ENCODE measurements at places on chromosomes 7 and 10.

DNA sequence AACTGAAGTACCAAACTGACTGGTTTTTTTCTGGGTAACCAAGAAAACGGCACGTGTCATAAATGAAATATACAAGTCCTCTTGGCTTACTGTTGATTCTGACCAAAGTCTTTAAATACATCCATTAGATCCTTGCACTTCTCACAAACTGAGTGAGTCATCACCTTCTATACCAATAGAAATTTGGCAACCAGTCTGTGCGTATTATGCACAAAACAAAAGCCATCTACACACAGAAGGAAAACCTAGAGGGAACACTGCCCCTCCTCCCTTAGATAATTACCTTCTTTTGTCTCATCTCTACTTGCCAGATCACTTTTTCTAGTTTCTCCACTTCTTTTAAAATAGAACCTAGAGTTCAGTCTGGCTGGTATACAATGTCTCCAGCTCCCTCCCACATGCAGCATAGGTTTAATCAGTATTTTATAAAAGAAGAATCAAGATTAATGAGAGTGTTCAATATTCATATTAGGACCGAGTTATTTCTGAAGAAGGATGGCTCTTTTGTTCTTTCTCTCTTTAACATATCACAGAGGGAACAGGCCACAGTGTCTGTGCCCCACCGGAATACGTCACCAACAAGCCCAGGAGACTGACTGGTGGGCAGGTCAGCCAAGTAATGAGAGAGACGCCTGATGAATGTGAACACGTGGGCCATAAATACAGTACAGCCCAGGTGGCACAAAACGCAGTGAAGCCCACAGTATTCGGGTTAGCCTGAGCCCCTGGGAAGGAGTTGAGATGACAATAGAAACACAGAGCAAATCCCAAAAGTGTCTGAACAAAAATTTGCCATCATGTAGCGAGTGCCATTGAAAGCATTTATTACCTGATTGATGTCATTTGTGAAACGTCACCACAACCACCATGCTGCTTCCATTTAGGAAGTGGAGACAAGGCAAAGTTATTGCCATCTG is 91.3 kb downstream of the KIAA1549 start:
- peak; percentile 75 for DNase-seq

- no peak for DNase-seq
These were observed 101.8 kb upstream of the TCF7L2 start for GRCh38 chr10:112848228-112848627.

- DNase-seq = no peak
These were observed 430.2 kb downstream of the EXOC4 start for GRCh38 chr7:133683182-133683454.

DNA sequence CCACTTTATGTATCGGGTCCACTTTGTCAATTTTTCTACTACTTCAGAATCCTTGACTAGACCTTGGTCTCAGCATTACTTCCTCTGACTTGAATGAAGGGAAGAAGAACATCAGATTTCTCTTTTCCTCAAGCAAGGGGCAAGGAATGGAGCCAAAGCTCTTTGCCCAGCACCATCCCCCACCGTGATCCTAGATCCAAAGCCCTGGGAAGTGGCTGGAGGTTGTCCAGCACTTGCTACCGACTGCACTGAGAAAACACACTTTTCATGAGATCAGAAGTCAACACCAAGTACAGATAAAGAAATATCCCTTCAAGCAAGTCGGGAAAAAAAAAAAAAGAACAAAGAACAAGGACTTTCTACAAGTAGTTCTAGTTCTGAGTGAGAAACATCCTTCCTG is 102.1 kb upstream of the DDC start:
- no peak for DNase-seq

DNA sequence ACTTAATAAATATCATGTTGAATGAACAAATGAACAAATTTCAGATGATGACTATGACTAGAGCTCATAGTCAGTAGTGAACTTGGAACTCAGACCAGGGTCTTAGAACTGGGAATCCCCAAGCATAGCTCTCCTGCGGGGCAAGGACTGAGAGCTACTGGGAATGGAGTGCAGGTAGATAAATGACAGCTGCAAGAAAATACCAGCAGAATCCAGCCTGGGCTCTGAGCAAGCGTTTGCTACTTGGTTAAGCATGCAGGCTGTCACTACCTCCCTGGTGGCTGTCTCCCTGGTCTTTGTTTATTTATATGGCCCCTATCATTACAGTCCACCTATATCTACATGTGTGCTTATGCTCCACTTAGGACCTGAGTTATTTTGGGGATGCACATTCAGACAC is 208.4 kb downstream of the POU6F2 start:
- no peak for DNase-seq

GRCh38 chr10:70906031-70906783 is 17.8 kb upstream of the PCBD1 start:
- no peak for DNase-seq

DNA sequence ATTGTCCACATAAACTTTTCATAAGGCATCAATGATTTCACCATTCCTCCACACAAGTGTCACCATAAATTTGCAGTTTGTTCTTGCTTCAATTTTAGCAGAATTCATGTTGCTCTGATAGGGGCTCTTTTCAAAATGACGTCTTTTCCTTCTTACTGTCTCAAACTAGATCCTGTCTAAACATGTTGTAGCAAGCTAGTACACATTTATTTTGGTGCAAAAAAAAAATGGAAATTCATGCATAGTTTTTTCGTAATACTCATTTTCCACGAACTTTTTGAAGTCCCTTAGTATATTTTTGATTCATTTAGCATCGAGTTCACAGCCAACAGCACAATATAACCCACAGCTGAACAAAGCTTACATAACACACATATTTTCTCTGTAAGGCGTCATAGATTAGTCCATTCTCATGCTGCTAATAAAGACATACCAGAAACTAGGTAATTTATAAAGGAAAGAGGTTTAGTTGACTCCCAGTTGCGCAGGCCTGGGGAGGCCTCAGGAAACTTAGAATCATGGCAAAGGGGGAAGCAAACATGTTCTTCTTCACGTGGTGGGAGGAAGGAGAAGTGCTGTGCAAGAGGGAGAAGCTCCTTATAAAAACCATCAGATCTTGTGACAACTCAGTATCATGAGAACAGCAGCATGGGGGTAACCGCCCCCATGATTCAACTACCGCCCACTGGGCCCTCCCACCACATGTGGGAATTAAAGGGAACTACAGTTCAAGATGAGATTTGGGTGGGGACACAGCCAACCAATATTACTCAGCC is 301.5 kb downstream of the CCDC3 start:
- DNase-seq = no peak
